Hematopoietic multipotent progenitor cell (in vitro differentiated cells): ENCODE measurements at places on chromosomes 4 and X.

- DNase-seq, result no peak
Observed at GRCh38 chr4:72311291-72311690, 257.7 kb downstream of the ADAMTS3 start.

DNA sequence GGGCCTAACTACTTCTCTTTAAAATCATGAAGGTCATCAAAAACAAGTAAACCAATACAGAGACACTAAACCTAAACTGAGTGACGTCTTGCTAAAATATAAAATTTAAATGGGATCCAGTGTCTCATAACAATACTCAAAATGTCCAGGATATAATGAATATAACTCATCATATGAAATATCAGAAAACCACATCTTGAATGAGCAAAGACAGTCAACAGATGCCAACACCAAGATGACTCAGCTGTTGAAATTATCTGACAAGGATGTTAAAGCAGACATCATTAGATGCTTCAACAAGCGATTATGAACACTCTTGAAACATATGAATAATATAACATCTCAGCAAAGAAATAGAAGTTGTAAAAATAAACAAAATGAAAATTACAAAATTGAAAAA, 8.3 kb downstream of the NAP1L2 start:
- DNase-seq, result no peak

DNA sequence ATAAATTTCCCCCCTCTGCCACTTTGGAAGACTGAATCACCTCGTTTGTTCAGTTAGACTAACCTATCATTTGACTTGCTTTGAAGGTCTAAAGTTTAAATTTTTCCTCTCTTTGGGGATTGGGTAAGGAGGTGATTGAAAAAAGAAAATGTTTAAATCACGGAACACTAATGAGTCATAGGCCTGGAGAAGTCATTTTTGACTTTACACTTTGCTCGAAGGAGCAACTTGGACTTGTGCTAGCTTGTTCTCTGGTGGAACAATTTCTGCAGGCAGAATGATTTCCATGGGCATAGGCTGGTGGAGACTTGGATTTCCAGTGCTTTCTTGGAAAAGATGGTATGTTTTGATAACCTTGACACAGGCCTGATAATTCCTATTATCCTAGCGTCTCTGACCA, 10.5 kb upstream of the GLUD2 start:
- DNase-seq, result no peak

DNA sequence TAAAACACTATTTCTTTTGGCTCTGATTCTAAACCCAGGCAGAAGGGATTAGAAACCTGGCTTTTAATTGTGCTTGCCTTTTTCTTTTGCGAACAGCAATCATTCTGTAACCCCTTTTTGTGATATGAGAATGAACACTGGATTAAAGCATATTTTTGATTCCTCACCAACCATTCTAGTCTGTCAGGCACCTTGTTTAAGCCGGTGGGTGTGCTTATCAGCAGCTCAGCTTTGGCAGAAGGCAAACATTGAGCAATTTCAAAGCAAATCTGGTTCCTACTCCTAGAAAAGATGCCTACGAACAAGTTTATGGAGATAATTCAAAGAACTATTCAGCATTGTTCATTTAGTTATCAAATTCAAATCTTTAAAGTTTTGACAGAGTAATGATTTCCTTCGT, 265.1 kb upstream of the FAM241A start:
- DNase-seq, result no peak

GRCh38 chrX:66674506-66674905, 35.6 kb upstream of the EDA2R start:
- DNase-seq, result no peak

DNA sequence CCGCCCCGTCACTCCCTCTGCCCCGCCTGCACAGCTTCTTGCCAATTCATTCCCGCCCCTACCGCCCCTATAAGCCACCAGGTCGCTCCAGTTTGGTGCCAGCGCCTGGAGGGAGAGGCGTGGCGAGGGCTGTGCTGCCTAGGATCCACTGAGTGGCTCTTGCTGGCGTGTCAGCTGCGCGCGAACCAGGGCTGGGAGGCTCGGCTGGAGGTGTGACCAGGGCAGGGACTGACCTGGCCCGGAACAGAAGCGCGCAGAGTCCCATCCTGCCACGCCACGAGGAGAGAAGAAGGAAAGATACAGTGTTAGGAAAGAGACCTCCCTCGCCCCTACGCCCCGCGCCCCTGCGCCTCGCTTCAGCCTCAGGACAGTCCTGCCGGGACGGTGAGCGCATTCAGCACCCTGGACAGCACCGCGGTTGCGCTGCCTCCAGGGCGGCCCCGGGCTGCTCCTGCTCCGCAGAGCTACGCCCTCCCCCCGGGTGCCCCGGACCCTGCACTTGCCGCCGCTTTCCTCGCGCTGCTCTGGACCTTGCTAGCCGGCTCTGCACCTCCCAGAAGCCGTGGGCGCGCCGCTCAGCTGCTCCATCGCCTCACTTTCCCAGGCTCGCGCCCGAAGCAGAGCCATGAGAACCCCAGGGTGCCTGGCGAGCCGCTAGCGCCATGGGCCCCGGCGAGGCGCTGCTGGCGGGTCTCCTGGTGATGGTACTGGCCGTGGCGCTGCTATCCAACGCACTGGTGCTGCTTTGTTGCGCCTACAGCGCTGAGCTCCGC, at the start of gene GPR78:
TSS of gene GPR78 (plus strand) at position 72 of the 773 bp plus-strand sequence. CDS start at position 663, 591 bp downstream.
- DNase-seq, result peak; percentile 62

DNA sequence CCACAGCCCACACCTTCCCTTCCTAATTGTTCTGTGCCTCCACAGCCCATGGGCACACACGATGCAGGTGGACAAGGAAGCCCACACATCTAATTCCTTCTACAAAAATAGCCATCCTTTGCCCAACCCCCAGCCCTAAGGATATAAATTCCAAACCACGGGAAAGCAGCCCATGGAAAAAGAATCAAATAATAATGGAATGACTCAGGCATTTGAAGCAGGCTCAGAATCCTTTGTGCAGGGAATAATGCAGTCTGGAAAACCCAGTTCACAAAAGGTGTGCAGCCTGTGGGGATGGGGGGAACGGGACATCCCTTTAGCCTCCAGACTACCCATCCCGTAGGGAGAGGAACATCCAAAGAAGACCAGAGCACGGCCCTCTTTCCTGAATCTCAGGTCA, 342.3 kb upstream of the GALNT7 start:
- no peak for DNase-seq

GRCh38 chr4:66585767-66586166, 915.5 kb upstream of the EPHA5 start:
- no peak for DNase-seq

GRCh38 chr4:1367230-1367935, 20.4 kb downstream of the UVSSA start:
- no peak for DNase-seq

DNA sequence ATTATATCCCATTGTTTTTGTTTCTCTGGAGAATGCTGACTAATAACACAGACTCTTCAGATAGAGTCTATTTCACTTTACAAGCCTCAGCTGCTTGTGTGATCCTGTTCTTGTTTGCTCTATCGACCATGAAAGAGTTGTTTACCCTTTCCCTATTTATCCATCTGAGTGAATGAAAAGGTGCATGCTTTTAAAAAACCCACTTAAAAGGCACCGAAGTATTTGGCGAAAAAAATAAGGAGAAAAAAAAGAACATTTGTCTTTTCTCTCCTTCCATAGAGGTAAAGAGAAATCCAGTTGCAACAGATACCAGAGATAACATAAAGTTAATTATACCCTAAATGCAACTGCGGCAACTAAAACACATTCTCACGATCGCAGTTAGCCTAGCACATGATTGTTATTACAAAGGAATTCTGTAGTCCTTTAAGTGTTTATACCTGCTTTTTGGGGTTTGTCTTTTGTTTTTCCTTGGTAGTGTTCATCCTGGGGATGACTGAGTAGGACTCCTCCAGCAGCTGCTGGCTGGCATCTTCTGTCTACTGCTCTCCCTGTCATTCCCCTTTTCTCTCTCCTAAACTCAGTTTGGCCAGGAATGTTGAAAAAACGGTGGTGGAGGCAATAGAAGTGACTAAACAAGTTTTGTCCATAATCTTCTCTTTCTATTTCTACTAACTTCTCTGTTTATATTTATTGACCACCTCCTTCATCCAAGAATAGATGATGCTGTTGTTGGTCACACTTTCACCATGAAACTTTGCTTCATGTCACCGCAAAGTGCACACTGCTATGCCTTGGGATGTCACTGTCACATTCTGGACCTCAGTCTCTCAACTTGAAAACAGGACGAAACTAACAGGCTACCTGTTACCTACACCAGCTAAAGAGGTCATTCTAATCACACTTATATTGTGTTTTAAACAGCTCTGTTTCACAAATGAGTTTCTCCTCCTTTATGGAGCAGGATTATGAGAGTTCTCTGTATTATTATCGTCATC, 41.9 kb upstream of the FRAS1 start:
- no peak for DNase-seq

DNA sequence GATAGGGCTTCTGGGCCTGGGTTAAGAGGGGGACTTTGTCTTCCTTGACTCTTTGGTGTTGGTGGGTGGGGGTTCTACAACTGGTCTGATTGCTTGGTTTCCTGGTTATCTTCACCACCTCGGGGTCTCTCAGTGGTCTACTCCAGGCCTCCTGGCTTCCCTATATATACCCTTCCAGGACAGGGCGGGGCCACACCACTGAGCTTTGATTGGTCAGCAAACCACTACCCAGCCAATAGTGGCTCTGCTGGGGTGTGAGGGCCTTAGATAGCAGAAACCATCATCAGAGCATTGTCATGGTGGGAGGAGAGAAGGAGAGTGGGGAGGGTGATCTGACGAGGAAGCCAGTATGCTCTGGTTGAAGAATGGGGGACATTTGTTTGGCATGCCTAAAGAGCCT, 14.4 kb upstream of the MAGEA1 start:
- DNase-seq, result no peak

DNA sequence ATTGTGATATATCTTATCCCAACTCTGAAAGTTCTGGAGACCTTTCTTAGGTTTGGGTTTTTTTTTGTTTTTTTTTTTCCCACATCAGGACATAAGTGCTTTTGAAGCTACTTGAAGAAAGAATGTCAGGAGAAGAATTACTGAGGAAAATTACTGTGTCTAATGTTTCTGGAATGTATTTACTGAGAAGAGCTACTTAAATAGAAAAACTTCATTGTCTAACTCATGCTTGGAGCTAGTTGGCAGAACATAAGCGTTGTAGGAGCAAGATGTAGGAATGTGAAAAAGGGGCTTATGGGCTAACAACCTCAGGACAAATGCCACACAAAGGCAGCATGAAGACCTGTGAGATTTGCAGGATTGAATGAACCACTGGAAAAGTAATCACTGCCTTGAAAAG, 166.6 kb upstream of the GLRA2 start:
- DNase-seq, result no peak

DNA sequence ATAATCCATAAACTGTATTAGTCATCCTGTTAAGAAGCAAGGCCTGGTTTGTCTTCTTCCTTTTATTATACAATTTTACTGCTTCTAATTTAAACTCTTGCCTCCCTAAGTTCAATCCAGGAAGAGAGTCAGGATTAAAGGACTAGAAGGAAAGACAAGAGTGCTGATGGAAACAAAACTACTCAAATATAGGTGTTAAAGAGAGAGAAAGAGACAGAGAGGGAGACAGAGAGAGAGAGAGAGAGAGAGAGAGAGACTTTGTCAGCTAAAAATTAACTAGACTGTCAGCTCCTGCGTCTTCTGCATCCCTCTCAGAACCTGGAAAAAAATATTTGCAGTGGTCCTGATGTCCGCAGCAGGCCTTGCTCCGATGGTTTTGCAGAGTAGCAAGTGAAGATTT, 13.5 kb upstream of the FGG start:
- DNase-seq, result no peak

- DNase-seq, result no peak
Observed at GRCh38 chr4:138774940-138775339, 240.6 kb upstream of the NOCT start.

GRCh38 chrX:27491397-27491796, 28.3 kb upstream of the PPP4R3C start:
- no peak for DNase-seq

DNA sequence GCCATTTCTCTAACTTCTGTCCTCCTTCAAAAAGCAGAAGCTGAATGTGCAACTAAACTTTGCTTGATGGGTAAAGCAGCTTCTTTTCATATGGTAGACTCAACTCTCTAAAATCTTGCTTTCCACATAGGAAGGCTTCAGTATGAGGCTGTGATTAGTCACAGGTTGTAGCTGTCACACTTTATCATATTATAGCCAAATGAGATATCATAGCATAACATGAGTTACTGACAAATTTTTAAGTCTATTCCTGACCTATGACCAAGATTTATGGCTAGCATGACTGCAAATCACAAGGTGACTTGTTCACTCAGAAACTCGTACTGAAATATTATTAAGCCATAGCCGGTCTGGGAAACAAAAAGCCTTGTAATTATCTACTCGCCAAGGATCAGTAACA, 998.6 kb downstream of the RPA4 start:
- no peak for DNase-seq

GRCh38 chr4:173508386-173509035, 21.5 kb downstream of the HAND2 start:
- no peak for DNase-seq

DNA sequence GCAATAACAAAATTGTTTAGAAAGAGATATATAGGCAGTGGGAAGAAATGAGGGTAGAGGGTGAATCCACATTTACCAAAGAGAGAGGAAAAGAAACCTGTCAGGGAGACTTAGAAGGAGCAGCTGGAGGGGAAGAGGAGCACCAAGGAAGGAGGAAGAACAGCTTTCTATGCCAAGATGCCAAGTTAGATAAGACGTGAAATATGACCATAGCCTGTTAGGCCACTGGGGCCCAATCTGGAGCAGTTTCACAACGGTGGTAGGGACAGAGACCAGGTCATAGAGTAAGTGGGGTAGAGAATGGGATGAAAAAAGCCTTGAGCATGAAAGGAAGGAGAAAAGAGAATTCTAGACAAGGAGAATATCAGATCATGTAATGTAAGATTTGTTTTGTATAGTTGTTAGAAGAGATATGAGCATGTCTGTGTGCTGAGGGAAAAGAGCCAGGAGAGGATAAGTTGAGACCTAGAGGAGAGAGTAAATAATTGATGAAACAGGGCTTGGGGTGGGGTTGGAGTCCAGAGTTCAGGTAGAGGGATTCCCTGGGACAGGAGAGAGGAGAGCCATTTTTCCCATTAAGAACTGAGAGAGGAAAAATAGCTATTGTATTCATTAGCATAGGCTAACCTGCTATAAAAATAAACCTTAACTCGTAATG, 4.4 kb upstream of the SOWAHB start:
- DNase-seq, result no peak

- no peak for DNase-seq
Observed at GRCh38 chr4:81258841-81259550, 44.0 kb upstream of the PRKG2 start.

- no peak for DNase-seq
Observed at GRCh38 chrX:39479856-39480255, 617.9 kb downstream of the BCOR start.

- no peak for DNase-seq
Observed at GRCh38 chr4:135244696-135245095, 1043.1 kb upstream of the PABPC4L start.

GRCh38 chr4:57233386-57233785, 123.2 kb upstream of the IGFBP7 start:
- no peak for DNase-seq

- DNase-seq, result no peak
Observed at GRCh38 chr4:98765771-98766170, 107.4 kb upstream of the TSPAN5 start.

DNA sequence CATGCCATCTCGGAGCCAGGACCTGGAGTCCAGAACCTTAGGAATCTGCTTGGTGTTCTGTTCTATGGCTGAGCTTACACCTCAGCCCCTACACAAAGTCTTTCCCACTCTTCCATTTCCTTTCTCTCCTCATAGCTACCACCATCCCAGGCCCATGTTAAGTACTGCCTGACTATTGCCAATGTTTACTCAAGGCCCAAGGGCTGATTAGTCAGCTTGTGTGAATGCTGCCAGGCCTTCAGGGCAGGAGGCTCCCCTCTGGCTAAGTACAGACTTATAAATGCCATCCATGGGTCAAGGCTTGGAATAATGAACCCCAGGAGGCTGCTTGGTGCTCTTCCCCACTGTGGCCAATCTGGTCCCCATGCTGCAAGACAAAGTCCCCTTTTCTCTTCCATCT, 411.6 kb upstream of the MAGEB18 start:
- no peak for DNase-seq
